ENCODE measurements at places on chromosomes 12 and 14. TPM values are rescaled to one million over a fixed set of nuclear protein-coding genes. Genes with fewer than 3 reads are reported as not detected.

DNA sequence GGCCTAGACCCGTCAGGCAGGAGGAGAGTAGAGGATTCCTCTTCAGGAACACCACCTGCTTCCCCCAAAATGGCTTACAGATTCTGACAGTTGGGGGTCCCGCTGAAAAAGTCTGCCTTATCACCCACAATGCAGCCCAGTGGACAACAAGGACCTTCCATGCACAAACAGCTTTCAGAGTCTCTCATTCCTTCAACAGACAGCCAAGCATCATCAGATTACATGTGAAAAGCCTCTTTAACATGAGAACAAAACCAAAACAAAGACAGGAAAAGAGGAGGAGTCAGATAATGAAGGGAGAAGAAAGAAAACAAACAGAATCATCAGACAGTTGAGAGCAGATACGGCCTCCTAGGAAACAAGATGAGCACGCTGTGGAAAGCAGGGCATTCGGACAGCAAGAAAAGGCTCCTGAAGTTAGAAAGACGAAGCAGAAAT, 18.3 kb downstream of the KCTD10 start:
- H3K27me3 ChIP-seq: no peaks in the 10 kb centered on the region
- no peak overlapping the region for H3K4me3 ChIP-seq
- H3K36me3 ChIP-seq: peaks cover 13% of the 10 kb centered on the region
- H3K27ac ChIP-seq: no peak overlapping the region

GRCh38 chr12:22578328-22578727, 34.0 kb upstream of the C2CD5 start:
- H3K4me1 ChIP-seq: no peaks in the 10 kb centered on the region
- no peaks in the 10 kb centered on the region for H3K36me3 ChIP-seq
- H3K4me3 ChIP-seq: no peak overlapping the region
- no peak for DNase-seq
- H3K27ac ChIP-seq: no peak overlapping the region
- no peaks in the 10 kb centered on the region for H3K27me3 ChIP-seq

GRCh38 chr14:36805131-36805559, 143.5 kb downstream of the PAX9 start:
- H3K27me3 ChIP-seq: no peaks in the 10 kb centered on the region
- H3K27ac ChIP-seq: no peak overlapping the region
- no peaks in the 10 kb centered on the region for H3K4me1 ChIP-seq
- no peak for DNase-seq
- no peak overlapping the region for H3K4me3 ChIP-seq

The SRRM4 gene
- not detected for total RNA-seq

DNA sequence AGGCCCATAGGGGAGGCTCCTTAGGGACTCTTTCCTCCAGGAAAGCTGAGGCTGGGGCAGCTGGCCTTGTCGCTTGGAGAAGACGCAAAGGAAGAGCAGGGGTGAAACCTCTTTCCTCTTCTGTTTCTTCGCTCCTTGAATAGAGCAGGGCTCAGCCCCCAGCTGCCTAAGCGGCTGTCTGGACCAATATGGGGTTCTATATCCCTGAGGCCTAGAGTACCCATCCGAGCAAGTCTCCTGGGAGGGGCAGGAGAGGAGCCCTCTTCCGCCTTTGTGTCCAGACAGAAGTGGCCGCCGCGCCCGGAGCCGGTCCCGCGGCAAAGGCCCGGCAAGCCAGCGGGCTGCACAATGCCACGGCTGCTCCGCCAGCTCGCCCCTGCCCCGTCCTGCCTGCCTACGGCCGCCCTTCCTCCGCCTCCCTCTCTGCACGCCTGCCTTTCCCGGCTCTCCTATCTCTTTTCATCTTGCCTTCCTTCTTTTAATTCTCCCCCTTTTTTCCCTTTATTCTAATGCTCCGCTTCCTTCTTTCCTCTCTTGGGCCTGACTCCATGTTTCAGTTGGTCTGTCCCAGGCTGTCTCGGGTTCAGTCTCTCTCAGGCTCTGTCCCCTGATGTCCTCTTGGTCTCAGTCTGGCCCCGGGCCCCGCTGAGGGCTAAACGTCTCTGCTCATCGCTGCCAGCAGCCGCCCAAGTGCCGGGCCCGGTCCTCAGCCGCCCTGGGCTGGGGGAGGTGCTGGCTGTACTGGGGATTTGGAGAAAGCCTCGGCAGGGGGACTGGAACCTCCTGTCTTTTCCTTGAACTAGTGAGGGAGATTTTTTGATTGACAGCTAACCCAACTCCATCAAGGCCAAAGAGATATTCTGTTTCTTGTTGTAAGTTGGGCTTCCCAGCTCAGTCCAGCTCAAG, 2.5 kb upstream of the HOXC9 start:
- DNase-seq: no peak
- H3K36me3 ChIP-seq: no peaks in the 10 kb centered on the region
- H3K27ac ChIP-seq: no peak overlapping the region
- no peak overlapping the region for H3K4me3 ChIP-seq

- H3K4me1 ChIP-seq: peaks cover 40% of the 10 kb centered on the region
- no peak for DNase-seq
- H3K4me3 ChIP-seq: no peak overlapping the region
- no peak overlapping the region for H3K27ac ChIP-seq
Measured at GRCh38 chr12:59600171-59600570, 4.3 kb downstream of the SLC16A7 start.

The MDP1 gene
- total RNA-seq: 2.0 TPM

GRCh38 chr14:22059201-22059600, 385.6 kb upstream of the OR4E1 start:
- no peaks in the 10 kb centered on the region for H3K36me3 ChIP-seq
- H3K4me1 ChIP-seq: no peaks in the 10 kb centered on the region
- H3K27me3 ChIP-seq: no peaks in the 10 kb centered on the region
- DNase-seq: no peak
- H3K27ac ChIP-seq: no peak overlapping the region
- H3K4me3 ChIP-seq: no peak overlapping the region

The COX8C gene
- not detected for total RNA-seq

The FGFR1OP2 gene
- 39.2 TPM for total RNA-seq

The MORN3 gene
- not detected for total RNA-seq

DNA sequence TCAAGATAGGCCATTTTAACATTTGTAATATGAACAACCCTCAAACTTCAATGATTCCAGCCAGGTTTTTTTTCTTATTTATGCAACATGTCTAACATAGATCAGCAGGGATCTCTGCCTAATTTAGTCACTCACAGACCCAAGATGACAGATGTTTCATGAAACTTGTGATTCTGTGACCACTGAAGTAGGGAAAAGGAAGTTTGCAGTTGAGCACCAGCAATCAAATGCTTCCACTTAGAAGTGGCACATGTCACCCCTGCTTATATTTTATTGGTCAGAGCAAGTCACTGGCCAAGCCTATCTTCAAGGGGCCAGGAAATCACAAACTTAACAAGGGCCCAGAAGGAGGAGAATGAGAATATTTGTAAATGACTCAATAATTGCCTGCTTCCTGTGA, 150.6 kb downstream of the BCAT1 start:
- H3K4me1 ChIP-seq: no peaks in the 10 kb centered on the region
- H3K36me3 ChIP-seq: no peaks in the 10 kb centered on the region
- H3K4me3 ChIP-seq: no peak overlapping the region
- H3K27ac ChIP-seq: no peak overlapping the region
- H3K27me3 ChIP-seq: no peaks in the 10 kb centered on the region

DNA sequence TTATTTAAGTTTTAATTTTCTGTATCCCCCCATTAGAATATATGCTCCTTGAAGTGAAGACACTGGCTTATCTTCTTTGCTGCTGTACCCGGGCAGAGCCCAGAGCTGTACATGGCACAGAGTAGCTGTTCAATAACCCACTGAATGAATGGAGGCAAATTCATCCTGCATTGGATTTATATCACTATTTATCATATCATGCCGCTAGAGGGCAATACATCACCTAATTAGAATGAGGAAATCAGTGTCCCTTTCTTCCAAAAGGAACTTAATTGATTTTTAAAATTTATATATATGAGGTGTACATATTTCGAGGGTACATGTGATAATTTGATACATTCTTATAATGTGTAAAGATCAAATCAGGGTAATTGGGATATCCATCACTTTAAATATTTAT, 89.2 kb upstream of the TMEM260 start:
- H3K4me1 ChIP-seq: peaks cover 5% of the 10 kb centered on the region
- DNase-seq: no peak
- no peak overlapping the region for H3K4me3 ChIP-seq
- H3K27ac ChIP-seq: no peak overlapping the region
- H3K27me3 ChIP-seq: no peaks in the 10 kb centered on the region

DNA sequence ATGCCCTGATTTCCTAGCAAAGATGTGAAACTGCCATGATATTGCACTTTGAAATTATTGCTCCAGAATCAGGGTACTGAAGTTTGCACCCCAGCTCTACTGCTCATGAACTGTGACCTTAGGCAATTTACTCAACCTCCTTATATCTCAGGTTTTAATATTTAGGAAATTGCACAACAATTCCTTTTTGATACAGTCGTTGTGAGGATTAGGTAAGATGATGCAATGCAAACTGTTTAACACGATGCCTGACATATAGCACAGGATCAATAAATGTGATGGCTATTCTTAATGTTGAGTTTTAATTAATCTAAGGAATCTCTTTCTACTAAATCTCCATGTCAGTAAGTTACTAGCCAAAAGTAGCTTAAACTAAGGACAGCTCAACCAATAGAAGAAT, 555.8 kb downstream of the GALC start:
- H3K27me3 ChIP-seq: no peaks in the 10 kb centered on the region
- no peaks in the 10 kb centered on the region for H3K4me1 ChIP-seq
- H3K4me3 ChIP-seq: no peak overlapping the region

GRCh38 chr12:2239381-2239871, 186.6 kb downstream of the CACNA1C start:
- no peaks in the 10 kb centered on the region for H3K27me3 ChIP-seq
- no peaks in the 10 kb centered on the region for H3K36me3 ChIP-seq

GRCh38 chr14:75757644-75758402, 96.8 kb downstream of the TTLL5 start:
- H3K4me1 ChIP-seq: no peaks in the 10 kb centered on the region
- no peak for DNase-seq
- H3K4me3 ChIP-seq: no peak overlapping the region
- no peaks in the 10 kb centered on the region for H3K36me3 ChIP-seq
- no peaks in the 10 kb centered on the region for H3K27me3 ChIP-seq

The PTPRB gene
- total RNA-seq: 9.9 TPM

DNA sequence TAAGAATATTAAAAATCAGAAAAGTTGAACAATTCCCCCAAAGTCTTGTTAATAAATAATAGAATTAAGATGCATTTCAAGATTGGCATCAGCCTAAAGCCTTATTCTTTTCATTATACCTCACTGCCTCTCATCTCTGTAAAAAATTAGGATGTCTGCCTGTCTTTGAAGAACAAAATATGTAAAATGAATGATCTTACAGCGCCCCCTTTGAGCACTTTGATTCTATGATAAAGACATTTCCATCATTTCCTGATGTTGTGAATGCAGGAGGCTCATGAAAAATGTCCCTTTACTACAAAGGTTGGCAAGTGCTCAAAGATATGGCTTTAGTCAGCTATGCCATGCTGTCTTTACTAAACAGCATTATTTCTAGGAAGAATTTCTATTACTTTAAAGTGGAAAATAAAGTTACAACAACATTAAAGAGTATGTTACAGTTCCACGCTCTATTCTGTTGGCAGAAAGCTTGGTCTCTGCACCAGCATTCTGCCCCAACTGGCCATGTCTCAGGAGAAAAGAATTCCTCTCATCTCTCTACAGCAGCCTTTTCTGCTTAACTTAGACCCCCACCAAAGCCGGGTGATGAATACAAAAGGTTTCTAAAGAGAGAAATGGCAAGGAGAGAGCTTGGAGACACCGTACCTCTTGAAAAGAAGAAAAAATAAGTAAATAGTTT, 95.1 kb downstream of the LLPH start:
- H3K4me3 ChIP-seq: no peak overlapping the region
- no peaks in the 10 kb centered on the region for H3K27me3 ChIP-seq
- H3K36me3 ChIP-seq: no peaks in the 10 kb centered on the region
- DNase-seq: no peak
- H3K27ac ChIP-seq: peak overlapping the region; percentile 54
- H3K4me1 ChIP-seq: peaks cover 10% of the 10 kb centered on the region

- H3K36me3 ChIP-seq: no peaks in the 10 kb centered on the region
- H3K27me3 ChIP-seq: no peaks in the 10 kb centered on the region
- no peak overlapping the region for H3K4me3 ChIP-seq
- no peak for DNase-seq
- peak overlapping the region; percentile 91 for H3K27ac ChIP-seq
Measured at GRCh38 chr14:99566009-99566389, 38.0 kb downstream of the CCDC85C start.

The EFS gene
- total RNA-seq: 0.99 TPM

The LTBR gene
- 111 TPM for total RNA-seq

The DHRS2 gene
- 3.3 TPM for total RNA-seq

- no peaks in the 10 kb centered on the region for H3K4me1 ChIP-seq
- H3K36me3 ChIP-seq: no peaks in the 10 kb centered on the region
- H3K27ac ChIP-seq: no peak overlapping the region
- H3K27me3 ChIP-seq: no peaks in the 10 kb centered on the region
- DNase-seq: no peak
- H3K4me3 ChIP-seq: no peak overlapping the region
Measured at GRCh38 chr12:51827925-51828818, 20.3 kb downstream of the FIGNL2 start.

- H3K27ac ChIP-seq: no peak overlapping the region
- H3K4me3 ChIP-seq: no peak overlapping the region
- H3K27me3 ChIP-seq: no peaks in the 10 kb centered on the region
- no peak for DNase-seq
- no peaks in the 10 kb centered on the region for H3K4me1 ChIP-seq
Measured at GRCh38 chr14:97281741-97282140, 484.6 kb downstream of the VRK1 start.

GRCh38 chr12:56104815-56105608, 653 bp downstream of the PA2G4 start:
- H3K27me3 ChIP-seq: no peaks in the 10 kb centered on the region
- peak; percentile 23 for DNase-seq
- H3K4me1 ChIP-seq: peaks cover 24% of the 10 kb centered on the region
- H3K36me3 ChIP-seq: no peaks in the 10 kb centered on the region
- H3K27ac ChIP-seq: peak overlapping the region; percentile 73
- peak overlapping the region; percentile 81 for H3K4me3 ChIP-seq

The SIRT4 gene
- 0.99 TPM for total RNA-seq

GRCh38 chr14:74945261-74945851, 10.0 kb downstream of the PGF start:
- H3K4me3 ChIP-seq: no peak overlapping the region
- DNase-seq: peak; percentile 50
- H3K4me1 ChIP-seq: peaks cover 10% of the 10 kb centered on the region
- H3K27me3 ChIP-seq: no peaks in the 10 kb centered on the region

- no peaks in the 10 kb centered on the region for H3K27me3 ChIP-seq
- H3K4me1 ChIP-seq: no peaks in the 10 kb centered on the region
- no peaks in the 10 kb centered on the region for H3K36me3 ChIP-seq
- H3K27ac ChIP-seq: no peak overlapping the region
- no peak for DNase-seq
Measured at GRCh38 chr14:59959668-59960067, 39.7 kb downstream of the LRRC9 start.

- peaks cover 26% of the 10 kb centered on the region for H3K4me1 ChIP-seq
- no peaks in the 10 kb centered on the region for H3K36me3 ChIP-seq
- no peaks in the 10 kb centered on the region for H3K27me3 ChIP-seq
- no peak overlapping the region for H3K27ac ChIP-seq
- DNase-seq: no peak
Measured at GRCh38 chr12:95591731-95592130, 40.5 kb upstream of the USP44 start.

Measured in body of pancreas (tissue), 4 donors.